NCI-H2107 (cell line): ENCODE measurements at places on chromosomes 7 and 10.
A peak's percentile ranks its signal among the peaks of the same experiment; 100 is the strongest.

DNA sequence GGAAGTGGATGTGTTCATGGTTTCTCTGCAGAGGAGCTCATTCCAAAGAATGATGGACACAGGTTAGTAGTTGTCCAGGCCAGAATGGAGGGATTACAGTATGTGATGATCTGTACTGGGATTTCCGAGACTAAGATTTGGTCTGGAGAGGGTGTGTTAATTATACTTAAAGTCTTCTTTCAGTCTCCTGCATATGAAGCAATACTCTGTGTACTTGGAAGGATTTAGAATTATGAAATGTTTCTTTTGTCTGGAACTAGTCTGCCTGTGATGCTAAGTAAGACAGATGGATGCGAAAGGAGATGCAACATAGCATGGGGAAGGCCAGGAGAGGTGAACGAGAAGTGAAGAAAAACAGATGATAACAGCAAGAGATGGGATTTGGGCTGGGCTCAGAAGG is 305.1 kb upstream of the LYZL1 start:
- DNase-seq: no peak

GRCh38 chr7:11650030-11650429 is 182.0 kb downstream of the THSD7A start:
- no peak for DNase-seq

DNA sequence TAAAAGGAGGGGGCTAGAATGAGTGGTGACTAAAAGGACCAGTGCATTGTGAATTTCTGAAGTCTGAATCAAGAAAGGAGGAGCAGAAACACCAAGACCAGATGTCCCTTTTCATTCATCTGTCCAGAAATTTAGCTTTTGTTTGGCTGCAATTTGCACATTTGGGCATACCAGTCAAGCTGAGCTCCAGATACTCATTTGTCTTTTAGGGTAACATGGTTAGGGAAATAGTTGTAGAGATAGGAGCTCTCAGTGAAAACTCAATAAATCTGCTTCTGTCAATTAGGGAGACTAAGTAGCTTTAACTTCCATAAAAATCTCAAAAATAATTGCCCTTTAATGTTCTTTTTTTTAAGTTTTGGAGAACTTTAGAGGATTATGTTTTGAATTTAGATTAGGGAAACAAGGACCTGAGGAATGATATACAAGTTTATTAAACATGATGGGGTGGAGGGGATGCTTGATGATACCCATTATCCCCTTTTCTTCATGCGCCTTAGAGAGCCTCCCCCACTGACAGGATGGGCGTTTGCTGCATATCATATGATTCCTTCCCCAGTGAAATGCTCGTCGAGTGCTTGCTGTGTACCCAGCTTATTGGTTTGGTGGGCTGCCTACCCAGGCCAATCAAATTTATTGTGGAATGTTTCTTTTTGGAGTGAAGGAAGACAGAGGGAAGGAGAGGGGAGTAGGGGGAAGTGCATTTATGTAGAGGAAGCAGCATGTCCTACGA is 50.7 kb upstream of the RPA3 start:
- DNase-seq: no peak

GRCh38 chr7:155832581-155832981 is 20.3 kb upstream of the SHH start:
- DNase-seq: no peak

DNA sequence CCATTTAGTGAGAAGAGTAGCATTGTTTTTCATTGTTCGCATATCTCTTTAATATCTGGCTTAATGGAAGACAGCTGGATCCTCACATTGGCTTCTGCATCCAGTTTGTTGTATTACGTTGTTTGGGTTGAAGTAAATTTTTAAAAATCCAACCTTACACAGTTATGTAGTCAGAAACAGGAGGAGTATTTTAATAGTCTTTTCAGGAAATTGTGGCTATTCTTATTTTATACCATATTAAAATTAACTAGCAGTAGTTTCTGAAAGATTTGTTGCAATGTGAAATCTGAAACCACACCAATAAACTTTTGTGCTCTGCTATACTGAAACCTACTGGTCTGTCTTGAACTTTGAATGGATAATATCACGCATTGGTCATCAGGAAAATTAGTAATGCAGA is 27.9 kb downstream of the MYPN start:
- no peak for DNase-seq

DNA sequence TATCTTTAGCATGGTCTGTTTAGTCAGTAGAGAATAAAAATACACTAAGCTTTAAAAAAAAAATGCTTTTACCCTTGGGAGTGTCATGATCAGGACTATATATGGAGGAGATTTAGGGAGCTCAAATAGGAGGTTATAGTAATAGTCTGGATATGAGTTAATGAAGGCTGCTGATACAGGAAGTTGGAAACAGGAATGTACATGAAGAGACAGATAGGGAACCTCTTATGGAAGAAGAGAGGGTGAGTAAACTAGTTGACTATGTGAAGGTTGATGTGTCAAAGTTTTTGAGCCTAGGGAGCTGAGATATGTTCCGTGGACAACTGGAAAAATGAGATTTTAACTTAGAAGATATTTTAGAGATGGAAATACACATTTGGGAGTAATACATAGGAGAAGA is 472.0 kb upstream of the FZD8 start:
- DNase-seq: no peak

GRCh38 chr10:61763778-61764177 is 101.0 kb downstream of the CABCOCO1 start:
- no peak for DNase-seq

GRCh38 chr10:85222300-85222699 is 893.9 kb downstream of the CCSER2 start:
- no peak for DNase-seq

DNA sequence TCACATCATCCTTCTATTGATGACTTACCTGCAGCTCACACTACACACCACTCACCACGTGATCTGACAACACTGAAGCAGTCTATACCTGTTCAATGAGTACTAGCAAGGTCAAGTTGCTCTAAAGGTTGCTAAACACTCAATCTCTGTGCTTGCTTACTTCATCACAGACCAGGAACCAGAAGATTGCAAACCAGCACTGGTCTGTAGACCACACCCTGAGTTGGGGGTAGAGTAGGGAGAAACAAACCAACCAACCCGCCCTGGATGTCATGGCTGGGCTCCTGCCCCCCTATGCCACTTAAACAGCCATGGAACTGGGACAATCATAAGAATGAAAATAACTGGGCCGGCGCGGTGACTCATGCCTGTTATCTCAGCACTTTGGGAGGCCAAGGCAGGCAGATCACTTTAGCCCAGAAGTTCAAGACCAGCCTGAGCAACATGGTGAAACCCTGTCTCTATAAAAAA is 19.6 kb downstream of the DLG5 start:
- no peak for DNase-seq

- no peak for DNase-seq
Observed at GRCh38 chr7:151133986-151134742, 33.3 kb downstream of the GBX1 start.

DNA sequence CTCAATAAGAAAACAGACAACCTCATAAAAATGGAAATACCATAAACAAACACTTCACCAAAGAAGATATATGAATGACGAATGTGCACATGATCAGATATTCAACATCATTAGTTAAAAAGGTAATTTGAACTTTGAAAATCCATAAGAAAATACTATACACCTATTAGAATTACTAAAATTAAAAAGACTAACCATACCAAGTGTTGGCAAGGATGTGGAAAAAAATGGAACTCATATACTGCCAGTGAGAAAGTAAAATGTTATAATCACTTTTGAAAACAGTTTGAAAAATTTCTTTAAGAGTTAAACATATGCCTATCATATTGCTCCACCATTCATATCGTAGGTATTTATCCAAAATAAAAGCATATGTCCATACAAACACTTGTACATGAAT is 37.1 kb downstream of the EBLN1 start:
- DNase-seq: no peak

DNA sequence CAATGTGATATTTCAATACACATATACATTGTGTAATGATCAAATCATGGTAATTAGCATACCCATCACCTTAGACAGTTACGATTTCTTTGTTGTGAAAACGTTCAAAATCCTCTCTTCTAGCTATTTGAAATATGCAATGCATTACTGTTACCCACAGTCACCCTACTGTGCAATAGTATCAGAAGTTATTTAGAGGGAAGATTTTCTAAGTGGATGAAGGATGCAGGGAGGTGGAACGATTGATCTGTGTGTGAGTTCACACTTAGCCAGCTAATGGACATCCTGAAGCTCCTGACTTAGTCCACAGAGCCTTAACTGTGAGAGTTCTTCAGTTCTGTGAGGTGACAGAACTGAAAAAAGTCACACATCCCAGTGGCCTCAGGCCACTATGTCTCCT is 97.2 kb upstream of the LAMB4 start:
- DNase-seq: no peak

GRCh38 chr7:128888756-128889095 is 21.8 kb downstream of the KCP start:
- DNase-seq: no peak

DNA sequence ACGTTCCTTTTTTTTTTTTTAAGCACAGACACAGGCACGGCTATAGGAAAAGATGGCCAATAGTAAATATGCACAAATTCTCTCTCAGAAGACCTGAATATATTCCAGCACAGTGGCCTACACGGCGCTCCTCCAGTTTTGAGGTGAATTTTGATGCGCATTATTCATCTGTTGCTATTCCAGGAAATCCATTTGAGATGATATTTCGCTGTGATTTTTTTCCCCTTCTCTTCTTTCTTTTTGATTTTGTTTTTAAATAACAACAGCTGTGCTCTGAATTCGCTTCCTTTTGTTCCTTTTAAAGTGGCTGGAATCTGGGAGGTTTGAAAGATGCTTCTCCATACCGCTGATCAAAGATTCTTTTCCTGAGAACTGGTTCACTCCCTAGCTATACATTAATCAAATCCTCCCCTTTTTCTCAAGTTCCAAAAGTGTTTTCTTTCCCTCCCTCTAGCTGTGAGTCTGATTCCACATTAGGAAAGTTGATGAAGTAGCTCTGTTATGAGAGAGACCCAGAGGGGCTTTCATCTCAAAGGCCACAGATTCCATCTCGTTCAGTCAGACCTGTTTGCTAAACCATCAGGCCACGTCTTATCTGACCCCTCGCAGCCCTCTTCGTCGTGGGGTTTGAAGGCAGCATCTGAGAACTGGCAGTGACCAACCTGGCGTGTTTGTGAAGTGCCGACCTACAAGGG is 602.7 kb upstream of the NRP1 start:
- no peak for DNase-seq

- DNase-seq: no peak
Observed at GRCh38 chr10:126568809-126569385, 101.6 kb downstream of the C10orf90 start.

GRCh38 chr7:18421297-18422002 is 74.1 kb upstream of the HDAC9 start:
- no peak for DNase-seq

GRCh38 chr7:19144661-19145433 is at the start of gene FERD3L:
Gene FERD3L (minus strand): TSS chr7:19145421. CDS start chr7:19145362, 59 bp downstream.
- DNase-seq: no peak

GRCh38 chr10:27601503-27601902 is 97.4 kb downstream of the RAB18 start:
- no peak for DNase-seq

GRCh38 chr7:157097569-157097968 is 41.2 kb upstream of the UBE3C start:
- DNase-seq: peak; percentile 8

DNA sequence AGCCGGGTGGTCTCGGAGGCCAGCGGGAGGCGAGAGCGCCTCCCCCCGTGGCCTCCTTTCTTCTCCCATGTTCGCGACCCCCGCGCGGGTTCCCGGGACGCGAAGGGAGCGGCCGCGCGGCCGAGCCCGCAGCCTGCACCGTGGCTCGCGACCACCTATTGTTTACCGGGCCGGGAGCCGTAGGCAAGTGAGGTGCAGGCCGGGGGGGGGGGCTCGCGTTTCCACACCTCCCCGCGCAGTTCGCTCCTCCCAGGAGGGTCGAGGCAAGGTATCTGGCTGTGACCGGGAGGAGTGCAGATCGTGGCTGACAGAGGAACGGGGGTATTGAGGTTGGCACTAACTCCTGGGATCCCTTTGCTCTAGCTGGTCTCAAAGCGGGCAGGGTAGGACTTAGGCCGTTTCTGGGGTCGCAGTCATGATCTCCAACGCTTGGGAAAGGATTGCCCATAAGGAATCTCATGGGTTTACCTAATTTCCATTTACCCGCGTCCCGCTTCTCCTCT is 734 bp downstream of the PTPN12 start:
- peak; percentile 26 for DNase-seq

- DNase-seq: no peak
Observed at GRCh38 chr7:127710635-127711034, 58.6 kb downstream of the SND1 start.

GRCh38 chr10:74231375-74231774 is 80.4 kb downstream of the ADK start:
- DNase-seq: no peak

DNA sequence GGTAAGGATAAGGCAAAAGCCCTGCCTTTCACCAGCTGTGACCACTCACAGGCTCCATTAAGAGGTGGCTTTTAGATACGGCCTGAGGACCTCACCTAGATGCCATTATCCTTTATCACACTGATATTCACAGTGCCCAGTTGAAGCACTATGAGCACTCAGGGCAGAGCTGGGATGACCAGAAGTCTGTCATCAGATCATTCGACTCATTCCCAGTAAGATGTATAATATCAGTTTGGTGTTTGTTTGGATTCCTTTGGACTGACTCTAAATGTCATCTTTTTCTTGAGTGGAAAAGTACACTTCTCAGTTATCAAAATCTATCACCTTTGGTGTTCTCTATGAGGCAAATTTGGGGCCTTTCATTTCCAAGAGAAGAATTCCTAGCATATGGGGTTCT is 18.7 kb downstream of the CCDC136 start:
- no peak for DNase-seq

- DNase-seq: no peak
Observed at GRCh38 chr10:10855151-10855581, 162.5 kb upstream of the CELF2 start.

DNA sequence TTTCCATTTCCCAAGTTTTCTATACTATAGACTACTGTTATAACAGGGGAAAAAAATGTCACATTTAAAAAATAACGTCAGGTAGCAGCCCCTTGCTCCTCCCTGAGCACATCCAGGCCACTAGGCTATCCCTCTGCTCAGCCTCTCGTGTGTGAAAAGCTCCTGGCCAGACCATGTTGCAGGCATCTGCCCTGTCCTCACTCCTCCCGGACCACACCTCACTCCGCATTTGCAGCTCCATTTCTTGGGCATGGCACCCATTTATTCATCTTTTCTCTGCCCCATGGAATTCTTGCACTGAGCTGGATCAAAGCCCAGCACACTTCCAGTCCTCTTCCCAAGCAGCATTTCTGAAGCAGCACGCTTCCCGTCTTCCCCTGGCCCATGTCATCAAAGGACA is 1.4 kb upstream of the GDF2 start:
- no peak for DNase-seq

DNA sequence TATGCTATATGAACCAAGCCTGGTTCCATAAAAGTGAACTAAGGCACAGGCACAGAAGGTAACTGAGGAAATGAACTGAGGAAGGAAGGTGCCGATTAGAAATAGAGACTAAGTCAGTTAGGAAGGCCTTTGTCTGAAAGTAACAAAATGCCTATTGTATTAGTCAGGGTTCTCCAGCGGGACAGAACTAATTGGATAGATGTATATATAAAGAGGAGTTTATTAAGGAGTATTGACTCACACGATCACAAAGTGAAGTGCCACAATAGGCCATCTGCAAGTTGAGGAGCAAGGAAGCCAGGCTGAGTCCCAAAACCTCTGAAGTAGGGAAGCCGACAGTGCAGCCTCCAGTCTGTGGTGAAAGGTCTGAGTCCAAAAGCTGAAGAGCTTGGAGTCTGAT is 13.9 kb upstream of the PLXNA4 start:
- no peak for DNase-seq
